Activated T-cell treated with anti-CD3 and anti-CD28 coated beads, Interleukin-2, amount 50 U/mL, for 72 hours (primary cell): ENCODE measurements at places on chromosomes 11 and 22.
A peak's percentile ranks its signal among the peaks of the same experiment; 100 is the strongest.

DNA sequence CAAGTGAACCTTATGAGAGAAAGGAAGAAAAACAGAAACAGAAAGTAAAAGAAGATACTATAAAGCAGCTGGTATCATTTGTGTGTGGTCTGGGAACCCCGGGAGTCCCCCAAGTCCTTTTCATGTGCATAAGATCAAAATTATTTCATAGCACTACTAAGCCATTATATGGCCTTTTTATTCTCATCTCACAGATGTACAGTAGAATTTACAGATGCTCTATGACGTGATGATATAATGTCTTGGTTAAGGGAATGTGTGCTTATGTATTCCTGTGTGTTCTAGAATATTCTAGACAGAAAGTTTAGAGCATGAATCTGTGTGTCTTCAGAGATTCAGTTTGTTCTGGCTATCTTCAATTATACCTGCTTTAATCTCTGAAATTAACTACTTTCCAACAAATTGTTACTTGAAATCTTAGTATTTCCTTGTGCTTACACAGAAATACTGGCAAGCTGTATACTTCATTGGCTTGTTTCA, 8.6 kb upstream of the TPP1 start:
- DNase-seq, result no peak

GRCh38 chr11:37533087-37533486, 935.1 kb upstream of the RAG2 start:
- DNase-seq, result no peak

DNA sequence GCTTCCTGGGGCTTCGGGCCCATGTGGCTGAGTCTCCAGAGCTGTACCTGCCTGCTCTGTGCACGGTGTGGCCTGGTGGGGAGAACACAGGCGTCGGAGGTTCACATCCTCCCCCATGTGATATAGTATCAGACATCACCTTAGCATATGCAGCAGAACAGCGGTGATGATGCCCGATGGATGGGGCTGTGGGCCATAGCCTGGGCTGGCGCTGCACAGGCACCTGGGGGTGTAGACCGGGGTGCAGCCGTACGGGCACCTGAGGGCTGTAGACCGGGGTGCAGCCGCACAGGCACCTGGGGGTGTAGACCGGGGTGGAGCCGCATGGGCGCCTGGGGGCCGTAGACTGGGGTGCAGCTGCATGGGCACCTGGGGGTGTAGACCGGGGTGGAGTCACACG, 29.2 kb downstream of the NADSYN1 start:
- DNase-seq, result no peak

DNA sequence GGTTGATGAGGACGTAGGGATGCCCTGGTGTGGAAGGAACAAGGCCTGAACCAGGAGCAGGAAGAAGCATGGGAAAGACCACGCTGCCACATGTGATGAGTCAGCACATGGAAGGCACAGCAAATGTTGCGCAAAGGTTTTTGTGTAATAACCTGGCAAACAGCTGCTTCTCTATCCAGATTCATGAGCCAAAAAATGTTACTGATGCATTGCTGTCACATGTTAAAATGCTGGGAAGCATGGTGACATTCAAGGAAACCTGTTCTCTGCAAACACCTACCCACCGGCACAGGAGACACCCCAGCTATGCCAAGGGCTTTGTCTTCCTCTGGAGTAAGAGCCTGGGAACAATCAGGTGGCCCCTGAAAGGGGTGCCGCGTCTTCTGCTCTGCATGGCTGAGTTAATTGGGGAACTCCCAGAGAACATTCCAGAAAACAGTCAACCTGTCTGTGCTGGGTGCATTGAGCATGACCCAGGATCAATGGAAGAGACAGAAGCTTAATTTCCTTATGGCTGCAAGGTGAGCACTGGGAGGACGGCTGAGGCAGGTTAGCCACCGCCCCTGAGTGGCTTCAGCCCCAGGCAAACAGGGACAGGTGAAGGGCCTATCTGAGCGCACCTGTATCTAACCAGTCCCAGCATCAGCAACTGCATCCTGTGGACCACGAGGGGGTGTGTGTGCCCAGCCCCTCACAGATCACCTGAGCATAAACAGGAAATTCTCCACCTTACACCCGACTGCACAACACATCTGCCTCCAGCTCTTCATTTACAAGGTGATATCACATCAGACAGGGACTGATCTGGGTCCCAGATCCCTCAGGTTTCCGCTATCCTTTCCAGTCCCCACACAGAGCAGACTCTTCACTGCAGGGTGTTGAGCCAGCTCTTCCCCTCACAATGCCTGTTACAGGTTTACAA, 108.4 kb downstream of the GGTLC2 start:
- DNase-seq, result no peak

- DNase-seq, result no peak
These were observed 298.8 kb downstream of the TBC1D22A start for GRCh38 chr22:47061226-47061625.

DNA sequence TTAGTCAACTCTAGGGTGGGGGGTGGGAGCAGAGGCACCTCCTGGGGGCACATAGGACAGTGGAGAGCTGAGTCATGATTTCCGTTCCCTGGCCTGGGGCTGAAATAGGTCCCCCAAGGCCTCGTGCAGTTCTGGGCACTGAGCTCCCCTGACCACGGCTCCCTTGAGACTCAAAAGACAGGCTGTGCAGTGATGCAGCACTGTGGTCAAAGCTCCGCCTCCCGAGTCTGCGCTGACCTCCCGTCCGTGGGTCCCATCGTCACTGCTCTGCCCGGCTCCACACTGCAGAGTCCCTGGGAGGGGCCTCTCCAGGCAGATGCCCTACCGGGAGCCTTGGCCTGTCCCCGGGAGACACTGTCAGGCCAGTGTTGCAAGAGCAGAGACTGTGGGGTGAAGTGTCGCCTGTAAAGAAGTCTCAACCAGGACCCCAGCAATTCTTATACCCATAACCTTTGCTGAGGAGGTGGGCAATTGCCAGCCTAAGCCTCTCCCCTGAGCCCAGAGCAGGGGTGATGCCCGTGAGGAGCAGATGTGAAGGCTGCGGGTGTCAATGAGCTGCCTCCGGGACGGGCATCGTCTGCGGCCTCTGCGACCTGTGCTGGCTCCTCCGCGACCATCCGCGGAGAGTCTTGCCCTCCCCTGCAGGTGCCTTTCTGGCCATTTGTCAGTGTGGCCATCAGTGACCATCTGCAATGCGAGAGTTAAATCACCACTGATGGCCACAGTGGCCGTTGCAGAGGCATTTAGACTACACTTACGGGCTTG, 877.3 kb downstream of the BRD1 start:
- no peak for DNase-seq

GRCh38 chr11:69515271-69516245, 34.1 kb downstream of the LINC01488 start:
- DNase-seq, result no peak

GRCh38 chr11:94623120-94623735, 56.1 kb downstream of the PIWIL4 start:
- DNase-seq, result peak; percentile 55

DNA sequence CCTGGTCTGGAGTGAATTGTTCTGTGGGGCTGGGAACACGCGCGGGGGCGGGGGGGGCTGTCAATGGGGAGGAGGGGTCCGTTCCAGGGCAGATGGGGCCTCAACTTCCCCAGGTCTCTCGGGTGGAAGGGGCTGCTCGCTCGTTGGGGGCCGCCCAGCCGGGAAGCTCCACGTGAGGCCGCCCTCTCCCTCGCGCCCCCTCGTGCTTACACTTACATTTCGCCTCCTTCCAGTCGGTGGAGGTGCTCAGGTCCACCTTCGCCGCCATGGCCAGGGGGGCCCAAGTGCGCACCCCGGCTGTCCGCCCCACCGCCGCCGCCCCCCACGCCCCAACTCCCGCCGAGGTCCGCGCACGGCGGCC, 452 bp downstream of the MACROD1 start:
- peak; percentile 38 for DNase-seq

- DNase-seq, result no peak
These were observed 38.6 kb upstream of the SC5D start for GRCh38 chr11:121253951-121254350.

DNA sequence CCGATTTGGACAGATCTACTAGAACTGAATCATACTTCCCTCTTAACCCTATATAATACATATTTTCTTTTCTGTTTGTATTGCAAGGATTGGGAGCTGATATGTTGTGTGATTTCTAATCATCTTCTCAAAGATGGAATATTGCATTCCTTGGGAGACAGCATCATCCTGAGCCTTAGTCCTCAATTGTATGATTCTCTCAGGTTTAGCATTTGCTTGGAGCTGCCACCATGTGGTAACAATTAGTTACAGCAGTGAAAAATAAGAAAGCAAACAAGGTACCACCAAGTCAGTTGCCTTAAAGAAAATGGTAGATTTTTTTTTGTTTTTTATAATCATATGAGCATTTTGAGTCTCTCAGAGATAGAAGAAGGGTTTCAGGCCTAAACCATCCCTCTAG, 11.9 kb downstream of the SNX19 start:
- DNase-seq, result no peak

DNA sequence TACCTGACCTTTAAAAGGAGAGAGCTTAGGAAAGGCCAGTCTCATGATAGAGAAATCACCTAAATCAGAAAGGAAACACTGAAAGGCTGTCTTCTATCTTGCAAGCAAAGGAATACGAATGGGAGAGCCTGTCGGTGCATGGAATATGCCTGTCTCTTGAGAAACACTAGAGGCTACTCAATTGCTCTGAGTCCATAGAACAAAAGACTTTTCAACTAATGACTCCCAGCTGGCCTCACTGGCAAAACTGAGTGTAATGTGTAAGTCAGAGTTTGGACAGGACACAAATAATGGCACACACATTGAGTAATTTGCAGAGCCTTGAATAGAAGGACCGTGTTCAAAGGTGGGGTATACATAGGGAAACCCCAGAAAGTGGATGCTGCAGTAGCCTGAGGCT, 171.0 kb upstream of the ARHGAP20 start:
- DNase-seq, result no peak

DNA sequence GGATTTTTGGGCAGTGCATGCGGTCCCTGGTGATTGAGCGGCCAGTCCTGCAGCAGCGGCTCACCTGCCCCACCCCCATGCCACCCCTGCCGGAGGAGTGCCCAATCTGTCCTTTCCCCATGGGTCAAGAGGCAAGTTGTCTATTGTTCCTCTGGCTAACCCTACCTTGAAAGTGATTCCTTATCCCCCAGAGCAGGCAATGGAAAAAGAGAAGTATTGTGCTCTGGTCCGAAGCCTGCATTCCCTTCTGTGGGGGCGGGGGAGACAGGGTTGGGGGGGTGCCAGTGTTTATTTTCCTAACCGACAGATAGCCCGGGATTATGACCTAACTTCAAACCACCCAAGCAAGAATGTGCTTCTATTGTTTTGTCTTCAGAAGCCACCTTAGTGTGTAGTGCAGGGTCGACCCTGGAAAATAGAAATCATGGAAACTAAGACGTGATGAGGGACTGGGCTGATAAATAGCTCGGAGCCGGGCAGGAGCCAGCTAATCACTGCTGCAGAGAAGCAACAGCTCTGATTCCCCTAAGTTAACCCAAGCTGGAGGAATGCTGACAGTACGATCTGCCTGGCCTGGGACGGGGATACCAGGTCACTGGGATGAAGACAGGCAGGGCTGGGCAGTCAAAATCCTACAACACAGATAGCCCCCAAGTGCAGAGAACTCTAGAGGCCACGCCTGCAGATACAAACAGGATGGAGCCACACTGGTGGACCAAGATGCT, 38.7 kb upstream of the ATXN10 start:
- DNase-seq, result no peak

- DNase-seq, result peak; percentile 4
These were observed 577 bp upstream of the DKK3 start for GRCh38 chr11:12008790-12009616.

- peak; percentile 43 for DNase-seq
These were observed 475 bp downstream of the MAPK12 start for GRCh38 chr22:50260801-50261614.

- no peak for DNase-seq
These were observed 113.0 kb upstream of the CLMP start for GRCh38 chr11:123308077-123308476.

GRCh38 chr22:20580179-20580578, 72.8 kb downstream of the MED15 start:
- no peak for DNase-seq

GRCh38 chr11:60265373-60266214, 14.9 kb upstream of the MS4A4A start:
- DNase-seq, result peak; percentile 42

- DNase-seq, result no peak
These were observed 49.5 kb upstream of the ACCSL start for GRCh38 chr11:43998308-43998707.

GRCh38 chr22:21937821-21938070, 14.9 kb downstream of the PPM1F start:
- DNase-seq, result no peak

DNA sequence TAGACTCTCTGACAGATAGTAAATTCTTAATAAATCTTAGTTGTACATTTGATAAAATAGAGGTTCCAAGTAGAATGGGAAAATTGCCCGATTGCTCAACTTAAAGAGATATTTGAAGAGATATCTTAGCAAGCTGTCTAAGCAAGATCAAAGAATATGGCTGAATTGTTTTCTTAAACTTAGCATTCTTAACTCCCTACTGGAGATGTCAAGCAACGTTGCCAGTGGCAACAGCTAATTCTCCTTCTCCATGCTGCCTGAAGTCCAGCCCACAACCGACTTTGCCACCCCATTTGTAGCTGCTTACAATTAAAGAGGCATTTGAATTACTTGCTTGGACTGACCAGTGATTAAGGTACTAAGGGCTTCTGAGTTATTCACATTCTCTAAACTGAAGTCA, 94.4 kb downstream of the FAM181B start:
- no peak for DNase-seq

GRCh38 chr11:59562292-59562691, 51.0 kb downstream of the OR4D9 start:
- DNase-seq, result no peak

DNA sequence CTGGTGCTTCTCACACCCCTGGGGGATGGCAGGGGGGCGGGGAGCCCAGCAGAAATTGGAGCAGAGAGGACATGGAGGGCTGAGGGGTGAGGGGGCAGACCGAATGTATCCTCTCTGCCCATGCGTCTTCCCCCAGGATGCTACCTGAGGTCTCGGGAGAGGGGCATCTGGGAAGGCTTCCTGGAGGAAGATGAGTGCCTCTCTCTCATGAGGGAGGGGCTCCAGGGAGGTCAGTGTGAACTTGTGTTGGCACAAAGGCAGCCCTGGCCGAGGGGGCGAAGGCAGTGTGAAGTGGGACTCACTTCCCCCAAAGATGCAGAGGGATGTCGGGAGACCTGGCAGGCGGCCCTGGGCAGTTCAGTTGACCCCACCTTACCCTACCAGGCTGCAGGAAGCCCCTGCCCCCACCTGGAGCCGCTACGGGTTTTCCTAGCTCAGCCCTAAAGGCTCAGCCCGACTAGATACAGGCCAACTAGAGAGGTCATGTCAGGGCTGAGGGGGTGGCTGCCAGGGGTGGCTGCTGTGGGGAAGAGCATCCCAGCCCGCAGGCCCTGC, 10.4 kb downstream of the ASCL2 start:
- no peak for DNase-seq

DNA sequence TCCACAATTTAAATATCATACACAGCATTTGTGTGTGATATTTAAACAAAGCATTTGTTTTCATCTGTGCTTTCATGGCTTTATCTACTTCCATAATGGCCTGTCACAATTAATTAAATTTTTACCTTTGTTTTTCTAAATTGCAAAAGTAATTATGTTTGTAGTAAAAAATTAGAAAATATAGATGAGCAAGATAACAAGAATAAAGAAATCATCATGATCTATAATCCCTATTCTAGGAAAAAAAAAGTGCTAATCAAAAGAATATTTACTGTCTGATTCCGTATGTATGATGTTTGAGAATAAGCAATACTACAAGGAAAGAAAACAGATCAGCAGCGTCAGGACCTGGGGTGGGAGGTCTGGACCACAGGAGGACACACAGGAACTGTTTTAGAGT, 149.9 kb downstream of the NCAM1 start:
- no peak for DNase-seq

GRCh38 chr22:31960767-31961166, 16.4 kb downstream of the YWHAH start:
- DNase-seq, result no peak

GRCh38 chr11:117072517-117073461, 25.4 kb downstream of the SIK3 start:
- DNase-seq, result peak; percentile 21
